T-helper 2 cell (primary cell): ENCODE measurements at places on chromosomes 1 and 21.

DNA sequence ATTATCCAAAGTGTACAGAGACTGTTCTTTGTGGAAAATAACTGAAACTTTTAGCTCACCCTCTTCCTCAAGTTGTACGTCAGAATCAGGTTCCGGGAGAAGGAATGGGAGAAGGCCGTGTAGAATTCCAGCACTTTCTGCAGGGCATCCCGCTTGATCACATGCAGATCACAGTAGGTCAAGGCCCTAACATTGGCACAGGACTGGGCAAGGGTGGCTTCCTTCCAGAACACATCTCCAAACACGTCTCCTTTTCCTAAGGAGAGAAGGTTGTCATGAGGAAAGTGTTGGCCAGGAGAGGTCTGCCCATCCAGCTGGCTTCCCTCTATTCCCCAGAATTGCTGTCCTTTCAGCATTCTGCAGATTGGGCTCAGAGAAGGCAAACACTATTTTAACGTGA is 358.7 kb downstream of the KCNH1 start:
- no peak for DNase-seq

DNA sequence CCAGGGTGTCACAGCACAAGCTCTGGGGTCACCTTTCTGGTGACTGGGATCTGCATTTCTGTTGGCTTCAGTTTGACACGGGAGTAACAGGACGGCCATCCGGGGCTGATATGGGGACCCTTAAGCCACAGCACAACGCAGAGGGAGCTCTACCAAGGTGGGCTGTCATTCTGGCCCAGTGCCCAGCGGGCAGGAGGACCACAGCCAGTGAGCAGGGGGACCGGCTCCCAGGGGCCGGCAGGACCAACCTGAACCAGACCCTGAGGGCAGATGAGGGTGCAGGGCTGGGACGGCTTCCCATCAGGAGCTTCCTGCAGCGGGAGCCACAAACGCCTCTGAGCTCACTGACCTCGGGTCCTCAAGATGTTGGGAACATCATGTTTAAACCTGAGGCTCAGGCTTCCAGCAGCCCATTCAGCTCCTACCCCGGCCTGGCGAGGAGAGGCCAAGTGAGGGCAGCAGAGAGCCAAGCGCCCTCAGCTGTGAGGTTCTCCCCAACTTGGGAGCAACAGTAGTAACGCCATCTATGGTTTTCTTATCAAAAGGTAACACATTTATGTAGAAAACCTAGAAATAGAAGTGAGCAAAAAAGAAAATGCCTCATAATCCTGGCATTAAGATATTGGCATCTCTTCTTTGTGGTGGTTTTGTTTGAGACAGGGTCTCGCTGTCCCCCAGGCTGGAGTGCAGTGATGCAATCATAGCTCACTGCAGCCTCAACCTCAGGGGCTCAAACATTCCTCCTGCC is 26.8 kb downstream of the TMEM201 start:
- no peak for DNase-seq

- no peak for DNase-seq
These were observed 4.2 kb downstream of the SPATA46 start for GRCh38 chr1:162372159-162373071.

- DNase-seq = no peak
These were observed 3.5 kb downstream of the KLHL12 start for GRCh38 chr1:202923533-202923932.

GRCh38 chr1:119771016-119771415 is 2.3 kb upstream of the HMGCS2 start:
- no peak for DNase-seq
